ELR (cell line): ENCODE measurements at places on chromosomes 3 and 15.
A peak's percentile ranks its signal among the peaks of the same experiment; 100 is the strongest.

DNA sequence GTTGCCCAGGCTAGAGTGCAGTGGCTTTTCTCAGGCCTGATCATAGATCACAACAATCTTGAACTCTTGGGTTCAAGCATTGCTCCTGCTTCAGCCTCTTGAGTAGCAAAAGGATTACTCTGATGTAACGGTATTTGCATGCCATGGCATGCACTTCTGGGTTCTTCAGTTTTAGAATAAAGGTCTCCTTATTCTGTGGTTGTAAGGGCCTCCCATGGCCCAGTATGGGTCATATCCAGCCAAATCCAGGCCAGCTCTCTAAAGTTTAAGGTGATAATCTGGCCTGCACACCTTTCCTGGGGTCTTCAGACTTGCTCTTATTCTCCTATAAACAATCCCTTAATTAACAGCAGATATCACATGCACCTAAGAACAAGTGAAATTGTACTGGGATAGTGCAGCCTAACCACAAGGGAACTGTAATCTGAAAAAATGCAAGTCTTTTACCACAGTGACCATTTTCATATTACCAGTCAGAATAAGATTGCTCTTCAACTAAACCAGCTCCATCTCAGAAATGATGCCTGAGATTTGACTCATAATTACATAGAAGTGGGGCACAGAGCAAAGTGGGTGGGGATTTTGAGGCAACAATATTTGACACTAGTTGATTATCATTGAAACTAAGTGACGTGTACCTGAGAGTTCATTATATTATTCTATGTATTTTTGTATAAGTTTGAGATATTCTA lies 25.4 kb downstream of the COMMD2 start:
- DNase-seq = no peak

DNA sequence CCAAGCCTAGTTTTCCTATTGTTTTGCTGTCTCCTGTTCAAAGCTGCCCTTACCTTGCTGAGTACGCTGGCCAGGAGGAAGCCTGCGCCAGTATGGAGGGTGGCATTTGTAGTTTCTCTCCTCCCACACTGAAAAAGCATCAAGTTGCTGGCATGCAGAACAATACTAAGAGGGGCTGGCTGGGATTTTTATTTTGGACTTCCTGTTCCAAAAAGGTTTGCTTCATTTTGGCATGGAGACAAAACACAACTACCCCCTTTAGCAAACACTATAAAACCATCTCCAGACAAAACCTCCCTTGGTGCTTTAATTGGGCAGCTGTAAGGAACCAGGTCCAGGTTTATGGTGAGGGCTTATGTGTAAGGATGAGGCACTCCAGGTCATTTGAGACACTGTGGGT lies 457.6 kb downstream of the PDCD6IP start:
- DNase-seq = no peak

- no peak for DNase-seq
Observed at GRCh38 chr15:48533982-48534381, 111.5 kb downstream of the FBN1 start.

DNA sequence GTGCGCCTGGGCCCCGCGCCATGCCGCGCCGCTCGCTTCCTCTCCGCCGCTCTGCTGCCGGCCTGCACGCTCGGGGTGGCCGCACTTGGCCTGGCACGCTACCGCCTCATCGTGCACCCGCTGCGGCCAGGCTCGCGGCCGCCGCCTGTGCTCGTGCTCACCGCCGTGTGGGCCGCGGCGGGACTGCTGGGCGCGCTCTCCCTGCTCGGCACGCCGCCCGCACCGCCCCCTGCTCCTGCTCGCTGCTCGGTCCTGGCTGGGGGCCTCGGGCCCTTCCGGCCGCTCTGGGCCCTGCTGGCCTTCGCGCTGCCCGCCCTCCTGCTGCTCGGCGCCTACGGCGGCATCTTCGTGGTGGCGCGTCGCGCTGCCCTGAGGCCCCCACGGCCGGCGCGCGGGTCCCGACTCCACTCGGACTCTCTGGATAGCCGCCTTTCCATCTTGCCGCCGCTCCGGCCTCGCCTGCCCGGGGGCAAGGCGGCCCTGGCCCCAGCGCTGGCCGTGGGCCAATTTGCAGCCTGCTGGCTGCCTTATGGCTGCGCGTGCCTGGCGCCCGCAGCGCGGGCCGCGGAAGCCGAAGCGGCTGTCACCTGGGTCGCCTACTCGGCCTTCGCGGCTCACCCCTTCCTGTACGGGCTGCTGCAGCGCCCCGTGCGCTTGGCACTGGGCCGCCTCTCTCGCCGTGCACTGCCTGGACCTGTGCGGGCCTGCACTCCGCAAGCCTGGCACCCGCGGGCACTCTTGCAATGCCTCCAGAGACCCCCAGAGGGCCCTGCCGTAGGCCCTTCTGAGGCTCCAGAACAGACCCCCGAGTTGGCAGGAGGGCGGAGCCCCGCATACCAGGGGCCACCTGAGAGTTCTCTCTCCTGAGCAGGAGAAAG lies 951 bp downstream of the GPR62 start:
- no peak for DNase-seq

DNA sequence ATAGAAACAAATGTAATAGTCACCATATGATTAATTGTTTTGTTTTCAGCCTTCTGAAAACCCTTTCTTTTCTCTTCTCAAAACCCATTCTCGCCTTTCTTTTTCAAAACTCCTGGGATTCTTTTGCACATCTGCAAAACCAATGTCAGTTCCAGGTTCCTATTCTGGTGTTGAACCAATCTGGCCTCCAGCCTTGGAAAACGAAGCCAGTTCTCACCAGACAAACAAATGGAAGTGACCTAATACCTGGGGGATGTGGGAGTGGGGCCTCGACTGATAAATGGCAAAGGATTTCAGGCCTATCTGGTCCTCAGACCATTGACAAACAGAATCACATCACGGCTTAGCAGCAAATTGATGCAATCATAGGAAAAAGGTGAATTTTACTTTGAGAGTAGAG lies 73.0 kb downstream of the COL8A1 start:
- DNase-seq = no peak

DNA sequence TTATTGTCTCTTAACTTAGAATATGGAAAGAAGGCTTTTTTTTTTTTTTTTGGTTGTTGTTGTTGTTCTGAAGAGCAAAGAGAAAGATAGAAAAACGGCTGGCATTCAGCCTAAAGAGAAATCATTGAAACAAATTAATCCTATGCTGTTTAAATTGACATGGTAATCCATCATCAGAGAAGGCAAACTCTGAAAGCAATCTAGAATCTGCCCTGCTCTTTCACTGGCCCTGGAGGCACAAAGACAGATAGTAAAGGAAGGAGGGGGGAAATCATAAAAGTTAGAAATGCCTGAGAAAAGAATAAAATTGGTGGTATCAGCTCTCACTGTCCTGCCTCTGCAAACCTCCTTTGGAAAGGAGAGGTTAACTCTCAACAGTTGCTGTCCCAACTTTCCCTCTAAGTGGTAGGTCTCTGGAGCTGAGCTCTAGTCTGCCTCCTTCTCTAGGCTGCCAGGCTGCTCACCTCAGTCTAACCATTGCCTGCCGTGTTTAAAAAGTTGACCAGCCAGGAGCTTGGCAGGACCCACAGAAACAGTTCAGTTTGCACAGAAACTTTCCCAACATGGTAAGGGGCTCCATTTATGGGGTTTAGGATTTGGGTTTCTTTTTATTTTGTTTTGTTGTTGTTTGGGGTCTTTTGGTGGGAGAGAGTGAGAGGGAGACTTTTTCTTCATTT lies 13.4 kb upstream of the NR2F2 start:
- DNase-seq = no peak

DNA sequence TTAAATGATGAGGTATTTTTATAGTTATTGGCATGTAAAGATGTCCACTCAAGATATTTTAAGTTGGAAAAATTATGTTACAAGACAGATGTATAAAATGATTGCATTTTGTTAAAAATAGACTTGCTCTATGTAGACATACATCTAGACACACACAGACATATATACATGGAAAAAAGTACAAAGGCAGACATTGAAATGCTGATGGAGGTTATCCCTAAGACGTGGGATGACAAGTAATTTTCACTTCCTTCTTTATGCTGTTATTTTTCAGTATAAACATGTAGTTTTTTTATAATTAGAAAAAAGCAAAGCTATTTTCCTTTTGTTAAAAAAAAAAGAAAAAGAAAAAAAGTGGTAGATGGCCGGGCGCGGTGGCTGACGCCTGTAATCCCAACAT lies 7.2 kb downstream of the HOMER2 start:
- no peak for DNase-seq

DNA sequence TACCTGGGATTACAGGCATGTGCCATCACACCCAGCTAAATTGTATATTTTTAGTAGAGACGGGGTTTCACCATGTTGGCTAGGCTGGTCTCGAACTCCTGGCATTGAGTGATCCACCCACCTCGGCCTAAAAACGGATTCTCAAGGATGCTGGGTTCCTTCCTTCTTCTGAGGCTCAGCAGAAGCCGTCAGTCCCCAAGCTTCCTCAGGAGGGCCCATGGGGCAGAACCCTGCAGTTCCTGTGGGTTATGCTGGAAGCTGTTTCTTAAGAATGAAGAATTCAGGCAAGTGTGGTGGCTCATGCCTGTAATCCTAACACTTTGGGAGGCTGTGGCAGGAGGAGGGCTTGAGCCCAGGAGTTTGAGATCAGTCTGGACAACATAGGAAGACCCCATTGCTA lies 29.0 kb upstream of the ZNF710 start:
- peak; percentile 5 for DNase-seq

GRCh38 chr15:29887721-29888120 lies 65.5 kb upstream of the TJP1 start:
- no peak for DNase-seq

GRCh38 chr3:6220447-6220846 lies 640.5 kb upstream of the GRM7 start:
- no peak for DNase-seq

DNA sequence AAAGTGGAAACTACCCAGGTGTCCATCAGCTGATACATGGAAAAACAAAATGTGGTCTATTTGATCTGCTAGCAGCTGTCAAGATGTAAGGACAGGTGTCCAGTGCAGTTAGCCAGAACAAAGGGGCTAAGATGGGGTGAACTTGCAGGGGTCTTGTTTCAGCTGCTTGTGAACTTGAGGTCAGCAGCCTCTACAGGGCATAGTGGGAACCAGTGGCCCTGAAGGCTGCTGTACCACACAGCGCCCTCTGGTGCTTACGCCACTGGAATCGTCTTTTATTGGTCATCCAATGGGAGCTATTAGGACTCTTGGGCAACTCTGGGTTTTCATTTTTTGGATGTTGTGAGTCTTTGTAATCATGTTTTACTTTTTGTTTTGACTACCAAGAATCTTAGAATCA lies 62.2 kb upstream of the CTSH start:
- peak; percentile 43 for DNase-seq

GRCh38 chr3:168123201-168124176 lies 27.8 kb upstream of the GOLIM4 start:
- no peak for DNase-seq

GRCh38 chr3:107453504-107453903 lies 69.3 kb upstream of the BBX start:
- DNase-seq = no peak

DNA sequence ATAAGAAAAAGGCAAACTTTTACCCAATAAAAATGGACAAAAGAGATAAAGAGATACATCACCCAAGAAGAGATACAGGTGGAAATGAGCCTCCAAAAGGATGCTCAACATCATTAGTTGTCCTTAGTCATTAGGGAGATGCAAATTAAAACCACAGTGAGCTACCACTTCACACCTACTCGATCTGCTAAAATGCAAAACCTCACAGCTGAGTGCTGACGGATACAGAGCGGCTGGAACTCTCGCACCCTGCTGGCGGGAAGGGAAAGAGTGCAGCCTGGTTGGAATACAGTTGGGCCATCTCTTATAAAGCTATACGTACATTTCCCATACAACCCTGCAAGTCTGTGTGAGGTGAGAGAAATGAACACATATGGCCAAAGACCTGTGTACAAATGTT lies 78.5 kb upstream of the PRR20G start:
- no peak for DNase-seq

DNA sequence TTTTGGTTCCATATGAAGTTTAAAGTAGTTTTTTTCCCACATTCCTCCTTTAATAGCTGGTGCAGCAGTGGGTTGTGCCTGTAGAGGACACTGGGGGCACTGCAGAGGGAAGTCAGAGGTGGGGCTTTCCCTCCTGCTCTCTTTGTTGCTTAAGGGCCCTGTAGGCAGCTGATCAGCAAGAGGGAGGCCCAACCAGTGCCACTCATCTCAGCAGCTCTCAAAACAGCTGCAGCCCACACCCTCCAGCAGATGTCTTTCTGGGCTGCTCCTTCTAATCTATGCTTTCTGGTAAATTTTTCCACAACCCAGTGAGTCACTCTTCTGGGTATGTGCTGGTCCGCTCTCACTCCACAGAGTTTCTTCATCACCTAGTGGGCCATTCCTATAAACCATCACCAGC lies 263.8 kb downstream of the FEZF2 start:
- peak; percentile 90 for DNase-seq

DNA sequence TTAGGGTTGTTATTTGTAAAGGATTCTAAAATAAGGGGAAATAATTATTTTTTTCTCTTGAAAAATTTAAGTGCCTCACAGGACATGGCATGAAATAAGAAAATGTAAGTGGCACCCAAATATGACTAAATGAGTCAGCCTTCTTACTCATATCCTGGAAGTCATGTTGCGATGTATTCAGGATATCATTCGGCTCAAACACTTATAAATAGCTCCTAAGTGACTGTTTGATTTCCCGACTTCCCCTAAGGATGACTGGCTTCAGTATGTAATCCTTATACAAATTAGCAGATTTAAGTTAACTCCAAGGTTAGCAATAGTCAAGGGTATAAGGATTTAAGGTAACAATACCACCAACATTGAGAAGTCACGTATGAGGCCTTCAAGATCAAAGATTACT lies 57.3 kb upstream of the OSTN start:
- peak; percentile 94 for DNase-seq

GRCh38 chr3:3545360-3545759 lies 253.9 kb upstream of the LRRN1 start:
- no peak for DNase-seq

DNA sequence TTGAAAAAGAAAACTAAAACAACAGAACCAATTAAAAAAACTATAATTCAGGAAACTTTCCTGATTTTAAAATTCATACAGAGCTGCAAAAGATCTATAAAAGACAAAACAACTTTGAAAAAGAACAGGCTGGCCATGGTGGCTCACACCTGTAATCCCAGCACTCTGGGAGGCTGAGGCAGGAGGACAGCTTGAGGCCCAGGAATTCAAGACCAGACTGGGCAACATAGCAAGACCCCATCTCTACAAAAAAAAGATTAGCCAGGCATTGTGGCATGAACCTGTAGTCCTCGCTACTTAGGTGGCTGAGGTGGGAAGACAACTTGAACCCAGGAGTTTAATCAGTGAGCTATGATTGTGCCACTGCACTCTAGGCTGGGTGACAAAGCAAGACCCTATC lies 6.7 kb downstream of the CEP70 start:
- no peak for DNase-seq

DNA sequence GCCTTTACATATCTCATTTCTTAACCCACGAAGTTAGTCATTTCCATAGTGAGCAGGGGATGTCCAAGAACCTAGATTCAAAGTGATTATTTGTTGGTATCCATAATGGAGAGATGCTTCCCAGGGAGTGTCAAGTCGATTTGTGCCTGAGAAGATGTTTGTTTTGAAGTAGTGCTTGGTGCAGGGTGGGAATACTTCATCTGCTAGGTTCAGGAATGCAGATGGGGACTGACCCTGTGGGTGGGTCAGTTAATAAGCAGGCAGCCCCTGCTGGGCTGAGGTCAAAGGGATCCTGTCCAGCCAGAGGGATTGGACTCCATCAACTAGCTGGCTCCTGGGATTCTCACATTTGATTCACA lies 44.1 kb upstream of the VILL start:
- DNase-seq = no peak

GRCh38 chr15:34114739-34115138 lies 12.9 kb downstream of the PGBD4 start:
- DNase-seq = no peak

GRCh38 chr3:112857526-112857925 lies 10.9 kb upstream of the CD200R1L start:
- DNase-seq = no peak

- DNase-seq = peak; percentile 59
Observed at GRCh38 chr3:118882353-118882947, 152.2 kb downstream of the IGSF11 start.
